ENCODE measurements at places on chromosomes 4 and X. TPM values are rescaled to one million over a fixed set of nuclear protein-coding genes. Genes with fewer than 3 reads are reported as not detected.

Gene LEF1
- 5.8 TPM for total RNA-seq

Gene SLITRK2
- total RNA-seq, result 0.88 TPM

Gene CLNK
- 0.26 TPM for total RNA-seq

Gene FAM9B
- total RNA-seq, result not detected

Gene HSD17B13
- total RNA-seq, result 0.32 TPM

Gene CYBB
- total RNA-seq, result 60.4 TPM

Gene F8
- 49.9 TPM for total RNA-seq

Gene MUC7
- not detected for total RNA-seq

Gene WAS
- 12.4 TPM for total RNA-seq

All from aorta (tissue), 5 donors.